ENCODE measurements at places on chromosomes 3 and 15.

GRCh38 chr3:123633530-123633929 is 48.7 kb upstream of the HACD2 start:
- H3K27ac ChIP-seq: no peak overlapping the region
- no peak overlapping the region for H3K4me3 ChIP-seq
- peaks cover 20% of the 10 kb centered on the region for H3K4me1 ChIP-seq
- H3K36me3 ChIP-seq: no peaks in the 10 kb centered on the region

DNA sequence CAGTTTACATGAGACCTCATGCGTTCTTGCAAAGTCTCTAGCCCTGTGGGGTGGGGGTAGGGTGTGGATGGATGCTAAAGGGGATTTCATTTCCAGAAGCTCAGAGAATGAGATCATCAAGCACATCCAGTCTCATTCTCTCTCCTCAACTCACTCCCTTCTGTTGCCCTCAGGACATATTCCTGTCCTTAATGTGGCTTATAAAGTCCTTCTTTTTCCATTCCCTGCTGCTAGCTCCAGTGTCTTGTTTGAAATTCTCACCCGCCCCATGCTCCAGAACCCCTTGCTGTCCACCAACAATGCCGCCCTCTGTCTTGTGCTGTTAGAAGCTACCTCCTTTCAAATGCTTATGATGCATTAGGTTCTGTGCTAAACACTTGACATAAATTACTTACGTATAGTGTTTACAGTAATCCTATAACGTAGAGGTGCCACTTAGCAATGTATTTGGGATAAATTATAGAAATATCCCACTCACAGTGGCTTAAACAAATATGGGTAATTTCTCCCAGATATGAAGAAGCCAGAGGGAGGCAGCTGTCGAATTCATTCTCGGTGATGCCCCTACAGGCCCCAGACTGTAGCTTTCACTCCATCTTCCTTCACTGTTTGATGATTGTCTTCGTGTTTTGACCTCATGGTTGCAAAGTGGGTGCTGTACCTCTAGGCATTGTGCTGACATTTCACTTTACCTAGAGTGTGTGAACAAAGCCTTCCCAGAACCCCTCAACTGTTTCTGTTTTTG is 273.1 kb upstream of the TBL1XR1 start:
- H3K27me3 ChIP-seq: no peaks in the 10 kb centered on the region
- no peaks in the 10 kb centered on the region for H3K36me3 ChIP-seq
- H3K27ac ChIP-seq: no peak overlapping the region
- no peak for DNase-seq
- no peak overlapping the region for H3K4me3 ChIP-seq
- no peaks in the 10 kb centered on the region for H3K4me1 ChIP-seq

- no peaks in the 10 kb centered on the region for H3K4me1 ChIP-seq
- no peak for DNase-seq
- H3K27ac ChIP-seq: no peak overlapping the region
- H3K27me3 ChIP-seq: no peaks in the 10 kb centered on the region
- H3K4me3 ChIP-seq: no peak overlapping the region
Observed at GRCh38 chr3:119413603-119414280, 49.7 kb downstream of the TMEM39A start.

DNA sequence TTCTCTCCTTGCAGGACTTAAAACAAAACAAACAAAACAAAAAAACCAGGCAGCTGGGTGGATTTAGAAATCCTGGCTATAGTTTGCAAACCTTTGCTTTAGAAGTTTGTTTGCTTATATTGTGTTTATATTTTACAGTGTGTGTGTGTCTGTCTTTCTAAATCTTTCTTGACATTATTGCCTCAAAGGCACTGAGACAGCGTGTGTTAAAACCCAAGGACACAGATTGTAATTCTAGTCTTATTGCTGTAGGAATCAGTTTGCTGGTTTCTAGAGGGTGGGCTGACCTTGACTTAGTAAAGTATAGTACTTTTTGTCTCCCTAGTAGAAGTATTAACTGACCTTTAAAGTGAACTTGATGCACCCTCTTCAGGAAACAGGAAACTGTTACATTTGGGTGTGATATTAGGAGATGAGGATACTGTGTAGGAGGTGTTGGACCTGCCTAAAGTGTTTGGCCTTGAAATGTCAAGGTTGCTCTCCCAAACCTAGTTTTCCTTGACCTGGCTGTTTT is 71.0 kb downstream of the TCF12 start:
- no peak overlapping the region for H3K27ac ChIP-seq
- no peak overlapping the region for H3K4me3 ChIP-seq
- DNase-seq: no peak
- H3K27me3 ChIP-seq: no peaks in the 10 kb centered on the region
- H3K36me3 ChIP-seq: no peaks in the 10 kb centered on the region

- H3K4me3 ChIP-seq: no peak overlapping the region
- no peak for DNase-seq
- H3K36me3 ChIP-seq: no peaks in the 10 kb centered on the region
- no peak overlapping the region for H3K27ac ChIP-seq
Observed at GRCh38 chr15:74383695-74384565, 16.5 kb upstream of the CYP11A1 start.

DNA sequence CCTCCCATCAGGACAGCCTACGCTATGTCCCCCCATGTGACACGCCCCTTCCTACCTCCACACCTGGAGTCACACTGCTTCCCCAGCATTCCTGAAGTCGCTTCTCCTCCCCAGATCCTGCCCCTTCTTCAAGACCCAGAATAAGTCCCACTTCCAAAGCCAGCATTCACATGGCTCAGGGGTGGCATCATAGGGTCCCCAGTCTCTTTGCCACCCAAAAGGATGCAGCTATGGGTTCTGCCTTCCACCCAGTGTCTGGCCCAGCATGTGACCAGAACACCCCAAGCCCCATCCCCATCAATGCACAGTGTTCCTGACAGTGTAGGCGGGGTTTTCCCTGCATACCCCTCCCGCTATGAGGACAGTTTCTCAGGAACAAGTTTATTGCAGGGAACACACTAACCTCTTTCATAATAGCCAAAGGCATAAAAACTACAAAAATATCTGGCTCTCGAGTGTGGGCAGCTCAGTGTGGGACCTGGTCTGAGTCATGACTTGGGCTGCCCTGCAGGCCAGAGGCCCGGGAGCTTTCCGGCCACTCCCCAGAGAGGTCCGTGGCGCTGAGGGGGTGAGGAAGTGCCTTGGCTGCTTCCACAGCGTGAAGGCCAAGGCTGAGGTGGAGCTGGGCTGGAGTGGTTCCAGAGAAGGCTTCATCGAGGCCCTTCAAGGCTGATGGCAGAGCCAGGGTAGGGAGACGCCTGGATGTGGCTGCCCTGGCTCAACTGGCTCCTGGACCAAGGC is 5.8 kb downstream of the ISLR start:
- peak; percentile 94 for DNase-seq
- H3K4me1 ChIP-seq: peaks cover 39% of the 10 kb centered on the region
- no peak overlapping the region for H3K27ac ChIP-seq
- H3K4me3 ChIP-seq: no peak overlapping the region

DNA sequence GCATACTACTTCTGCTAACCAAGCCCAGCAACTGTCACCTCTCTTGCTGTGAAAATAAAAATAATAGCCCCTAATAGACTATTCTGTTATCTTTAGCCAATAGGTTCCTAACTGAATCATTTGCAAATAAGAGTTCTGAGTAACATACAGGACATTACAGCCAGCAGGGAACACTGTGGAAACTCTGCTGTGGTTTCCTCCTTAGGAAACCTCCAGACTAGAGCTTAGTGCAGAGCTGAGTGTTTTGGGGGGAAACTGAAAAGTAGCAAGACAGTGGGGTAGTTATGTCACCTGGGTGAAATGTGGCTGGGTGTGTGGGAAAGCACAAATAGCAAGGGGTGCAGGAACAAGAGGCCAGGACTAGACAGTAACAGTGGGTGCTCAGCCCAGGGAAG is 32.4 kb downstream of the DZIP1L start:
- DNase-seq: no peak
- H3K4me3 ChIP-seq: no peak overlapping the region
- H3K27me3 ChIP-seq: no peaks in the 10 kb centered on the region
- no peak overlapping the region for H3K27ac ChIP-seq

GRCh38 chr3:169818316-169818715 is 5.6 kb upstream of the LRRC34 start:
- DNase-seq: no peak
- H3K36me3 ChIP-seq: no peaks in the 10 kb centered on the region
- H3K27ac ChIP-seq: no peak overlapping the region
- no peaks in the 10 kb centered on the region for H3K4me1 ChIP-seq

- no peak overlapping the region for H3K27ac ChIP-seq
- H3K27me3 ChIP-seq: no peaks in the 10 kb centered on the region
Observed at GRCh38 chr3:46193436-46193835, 14.7 kb downstream of the CCR1 start.

- H3K27me3 ChIP-seq: no peaks in the 10 kb centered on the region
- no peaks in the 10 kb centered on the region for H3K4me1 ChIP-seq
- H3K36me3 ChIP-seq: no peaks in the 10 kb centered on the region
- no peak overlapping the region for H3K27ac ChIP-seq
- no peak for DNase-seq
- H3K4me3 ChIP-seq: no peak overlapping the region
Observed at GRCh38 chr3:5011555-5012256, 32.5 kb downstream of the BHLHE40 start.

GRCh38 chr3:111368056-111368455 is 173.9 kb upstream of the CD96 start:
- H3K4me1 ChIP-seq: no peaks in the 10 kb centered on the region
- no peak overlapping the region for H3K4me3 ChIP-seq
- H3K27me3 ChIP-seq: no peaks in the 10 kb centered on the region
- no peak for DNase-seq
- H3K36me3 ChIP-seq: no peaks in the 10 kb centered on the region

DNA sequence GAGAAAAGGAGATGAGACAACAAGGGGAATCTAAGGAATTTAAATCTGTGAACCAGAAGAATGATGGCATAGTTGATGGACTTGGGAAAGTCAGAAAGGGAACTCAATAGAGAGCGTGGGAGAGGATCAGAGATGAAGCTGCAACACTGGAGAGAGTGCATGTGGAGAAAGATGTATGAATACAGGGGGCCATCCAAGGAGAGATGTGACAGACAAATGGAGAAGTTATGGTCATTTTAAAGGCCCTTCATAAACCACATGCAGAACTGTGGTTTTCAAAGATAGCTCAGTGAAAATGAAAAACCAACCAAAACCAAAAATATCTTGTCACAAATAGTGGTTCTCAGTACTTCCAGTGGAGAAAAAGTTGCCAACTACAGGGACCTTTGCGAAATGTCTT is 265.2 kb downstream of the SUCLG2 start:
- H3K4me1 ChIP-seq: no peaks in the 10 kb centered on the region
- no peaks in the 10 kb centered on the region for H3K36me3 ChIP-seq
- DNase-seq: no peak
- no peaks in the 10 kb centered on the region for H3K27me3 ChIP-seq
- H3K27ac ChIP-seq: no peak overlapping the region

GRCh38 chr15:89669309-89669865 is 9.8 kb downstream of the PLIN1 start:
- H3K27ac ChIP-seq: no peak overlapping the region
- peaks cover 11% of the 10 kb centered on the region for H3K4me1 ChIP-seq
- no peaks in the 10 kb centered on the region for H3K27me3 ChIP-seq
- H3K4me3 ChIP-seq: no peak overlapping the region
- no peaks in the 10 kb centered on the region for H3K36me3 ChIP-seq
